Activated CD4-positive, alpha-beta T cell treated with anti-CD3 and anti-CD28 coated beads, Interleukin-2, amount 50 U/mL, for 16 hours (primary cell): ENCODE measurements at places on chromosomes 3 and 15.
A peak's percentile ranks its signal among the peaks of the same experiment; 100 is the strongest.

GRCh38 chr3:100709842-100710260, 557 bp downstream of the TFG start:
- peak; percentile 7 for DNase-seq

- no peak for DNase-seq
Observed at GRCh38 chr3:135081451-135081850, 286.4 kb downstream of the EPHB1 start.

- no peak for DNase-seq
Observed at GRCh38 chr3:107861904-107862303, 228.9 kb downstream of the CD47 start.

- no peak for DNase-seq
Observed at GRCh38 chr3:105145511-105145910, 221.2 kb upstream of the ALCAM start.

- no peak for DNase-seq
Observed at GRCh38 chr3:145483992-145484391, 677.0 kb downstream of the PLOD2 start.

GRCh38 chr3:64634417-64634816, 53.4 kb downstream of the ADAMTS9 start:
- no peak for DNase-seq

DNA sequence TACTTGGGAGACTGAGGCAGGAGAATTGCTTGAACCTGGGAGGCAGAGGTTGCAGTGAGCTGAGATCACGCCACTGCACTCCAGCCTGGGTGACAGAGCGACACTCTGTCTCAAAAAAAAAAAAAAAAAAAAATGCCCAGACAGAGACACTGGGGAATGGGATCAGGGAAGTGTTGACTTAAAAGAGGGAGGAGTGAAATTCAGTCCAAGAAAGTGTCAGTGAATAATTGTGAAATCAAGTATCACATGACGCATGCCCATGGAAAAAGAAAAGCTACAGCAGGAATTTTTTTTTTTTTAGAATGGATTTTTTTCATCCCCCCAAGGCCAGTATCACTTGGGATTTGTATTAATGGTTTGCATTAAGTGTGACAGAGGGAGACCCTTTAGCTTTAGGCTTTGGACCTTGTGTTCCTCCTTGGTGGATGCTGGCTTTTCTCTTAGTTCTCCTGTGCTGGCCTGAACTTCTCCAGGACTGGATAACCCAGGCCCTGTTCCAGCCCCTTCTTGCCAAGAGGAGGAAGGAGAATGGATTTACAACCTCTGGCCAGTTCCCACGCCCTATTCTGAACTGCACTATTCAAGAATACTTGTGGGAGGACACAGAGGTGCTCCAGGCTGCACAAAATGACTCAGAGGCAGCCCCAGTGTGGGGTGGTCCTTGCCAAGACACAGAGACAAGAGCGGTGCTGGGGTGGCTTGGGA, 36.7 kb upstream of the ZNF774 start:
- DNase-seq, result no peak

GRCh38 chr15:71379893-71380292, 264.6 kb downstream of the THSD4 start:
- no peak for DNase-seq

GRCh38 chr15:92162657-92163056, 231.0 kb upstream of the ST8SIA2 start:
- no peak for DNase-seq
